ENCODE measurements at places on chromosomes 3 and 15. TPM values are rescaled to one million over a fixed set of nuclear protein-coding genes. Genes with fewer than 3 reads are reported as not detected.

DNA sequence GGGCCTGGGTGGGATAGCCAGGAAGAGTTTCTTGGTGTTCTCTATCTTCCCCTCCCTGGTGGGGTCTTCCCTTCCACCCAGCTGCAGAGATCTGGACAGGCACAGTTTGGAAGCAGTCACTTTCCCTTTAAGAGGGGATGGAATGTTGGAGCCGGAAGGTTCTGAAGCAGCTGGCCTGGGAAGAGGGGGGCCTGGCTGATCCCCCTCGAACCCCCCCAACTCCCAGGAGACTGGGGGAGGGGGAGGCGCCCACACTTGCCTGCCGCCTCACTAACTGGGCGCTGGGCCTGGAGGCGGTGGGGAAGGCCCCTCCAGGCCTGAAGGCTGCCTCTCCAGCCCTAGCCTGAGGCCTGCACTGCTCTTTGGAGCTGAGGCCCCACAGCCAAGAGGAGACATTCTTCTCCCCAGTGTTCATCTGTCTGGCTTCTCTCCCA is 1.4 kb downstream of the DVL3 start:
- no peak for DNase-seq

DNA sequence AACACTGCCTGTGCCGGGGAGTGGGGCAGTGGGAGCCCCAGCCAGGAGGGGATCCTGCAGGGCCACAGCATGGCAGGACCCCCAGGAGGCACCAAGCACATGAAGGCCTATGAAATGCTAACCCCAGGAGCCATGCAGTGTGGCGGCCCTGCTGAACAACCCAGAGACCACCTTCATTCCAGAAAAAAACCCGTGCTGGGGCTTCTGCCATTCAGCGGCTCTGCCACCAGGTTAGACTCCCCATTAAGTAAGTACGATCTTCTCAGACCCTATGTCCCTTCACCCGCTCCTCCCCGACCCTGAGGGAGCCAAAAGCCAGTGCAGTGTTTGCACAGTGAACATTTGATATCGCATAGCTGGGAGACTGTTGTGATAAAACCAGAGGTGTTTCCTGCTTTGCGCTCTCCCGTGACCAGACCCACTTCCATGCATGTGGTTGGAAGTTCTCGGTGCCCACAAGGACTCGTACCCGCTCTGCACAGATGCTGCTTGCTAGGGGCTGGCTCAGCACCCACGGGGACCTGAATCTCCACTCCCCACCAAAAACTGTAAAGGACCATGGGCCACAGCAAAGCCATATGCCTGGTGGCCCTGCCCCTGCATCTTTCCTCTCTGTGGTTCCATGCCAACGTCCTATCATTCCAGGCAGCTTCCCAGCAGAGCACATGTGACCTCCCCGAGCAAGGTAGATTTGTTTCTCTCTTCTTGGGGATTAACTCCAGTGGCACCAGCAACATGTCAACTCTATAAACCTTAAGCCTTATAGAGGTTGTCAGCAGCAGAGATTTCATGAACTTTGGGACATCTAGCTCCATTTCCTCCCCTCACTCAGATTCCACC is 5.3 kb downstream of the PLA2G4D start:
- DNase-seq = no peak

GRCh38 chr3:4497005-4497692 is 4.0 kb downstream of the ITPR1 start:
- no peak for DNase-seq

DNA sequence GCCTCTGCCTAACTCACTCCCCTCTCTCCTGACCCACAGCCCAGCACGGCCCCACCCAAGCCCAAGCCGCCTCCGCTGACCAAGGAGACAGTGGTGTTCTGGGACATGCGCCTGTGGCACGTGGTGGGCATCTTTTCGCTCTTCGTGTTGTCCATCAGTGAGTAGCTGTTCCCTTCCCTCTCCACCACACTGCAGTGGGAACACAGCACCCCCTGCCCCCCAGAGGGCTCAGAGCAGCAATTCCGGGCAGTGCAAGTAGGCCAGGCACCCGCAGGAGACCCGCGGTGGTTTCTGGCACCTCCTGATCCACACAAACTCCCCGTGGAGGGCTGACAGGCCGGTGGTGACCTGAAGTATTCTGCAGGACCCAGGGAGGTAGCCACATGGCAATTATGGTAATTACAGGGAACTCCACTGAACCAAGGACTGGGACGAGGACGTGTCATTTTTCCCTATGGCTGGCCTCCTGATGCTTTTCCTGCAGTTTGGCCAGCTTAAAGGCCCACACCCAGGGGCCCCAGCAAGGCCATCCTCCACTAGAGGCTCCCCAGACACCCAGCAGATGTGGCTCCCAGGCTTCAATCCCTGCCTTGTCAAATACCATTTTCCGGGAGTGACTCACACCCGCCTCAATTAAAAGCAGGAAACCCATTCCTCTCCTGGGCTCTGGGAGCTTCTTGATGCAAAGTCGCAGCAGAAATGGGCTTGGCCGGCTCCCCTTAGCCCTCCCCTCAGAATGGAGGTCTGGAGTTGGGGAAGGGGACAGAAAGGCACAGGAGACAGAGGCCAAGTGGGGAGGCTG is 4.8 kb downstream of the TMIE start:
- DNase-seq = no peak

The TRPM1 gene
- total RNA-seq = not detected
